ENCODE measurements at places on chromosomes 3 and 15.
A peak's percentile ranks its signal among the peaks of the same experiment; 100 is the strongest.

DNA sequence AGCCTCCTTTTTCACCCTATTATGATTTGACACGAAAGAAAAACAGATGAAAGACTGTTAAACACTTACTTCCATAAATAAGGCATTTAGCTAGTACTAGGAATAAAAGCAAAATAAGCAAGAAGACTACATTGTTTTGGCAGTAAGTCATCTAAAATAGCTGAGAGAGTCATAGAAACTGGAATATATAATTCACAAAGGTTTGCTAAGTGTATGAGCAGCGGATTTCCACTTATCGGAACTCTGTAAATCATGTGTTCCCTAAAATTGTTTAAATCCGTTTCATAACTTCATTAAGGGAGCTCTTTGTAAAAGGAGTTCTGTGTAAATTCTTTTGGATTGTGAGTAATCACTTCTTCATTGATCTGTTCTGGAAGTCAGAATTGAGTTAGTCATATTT is 202.5 kb upstream of the CBLB start:
- DNase-seq = no peak

DNA sequence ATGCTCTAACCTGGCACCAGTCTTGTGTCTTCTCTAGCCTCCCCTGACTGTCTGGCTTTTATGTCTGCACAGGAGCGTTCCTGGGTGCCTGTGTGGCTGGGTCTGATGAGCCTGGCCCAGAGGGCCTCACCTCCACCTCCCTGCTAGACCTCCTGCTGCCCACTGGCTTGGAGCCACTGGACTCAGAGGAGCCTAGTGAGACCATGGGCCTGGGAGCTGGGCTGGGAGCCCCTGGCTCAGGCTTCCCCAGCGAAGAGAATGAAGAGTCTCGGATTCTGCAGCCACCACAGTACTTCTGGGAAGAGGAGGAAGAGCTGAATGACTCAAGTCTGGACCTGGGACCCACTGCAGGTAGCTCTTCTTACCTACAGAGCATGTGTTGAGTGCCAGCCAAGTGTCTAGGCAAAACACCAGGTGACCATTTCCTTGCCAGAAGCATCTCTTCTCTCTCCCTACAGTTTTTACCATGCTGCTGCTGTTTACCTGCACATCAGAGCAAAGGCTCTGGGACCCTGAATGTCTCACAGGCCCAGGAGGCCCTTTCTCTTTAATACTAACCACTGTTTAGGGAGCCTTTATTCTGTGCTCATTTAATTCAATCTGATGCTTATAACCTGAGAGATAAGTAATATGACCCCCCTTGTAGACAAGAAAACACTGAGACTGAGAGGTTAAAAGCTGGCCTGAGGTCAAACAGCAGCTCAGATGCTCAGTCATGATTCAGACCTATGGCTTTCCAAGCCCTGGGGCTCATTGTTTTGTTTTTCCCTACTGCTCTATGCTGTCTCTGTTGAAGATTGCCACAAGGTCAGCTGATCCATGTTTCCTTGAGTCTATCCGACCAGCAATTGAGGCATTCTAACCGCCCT is 10.4 kb downstream of the PODXL2 start:
- DNase-seq = no peak

GRCh38 chr3:42742688-42743087 is 30.4 kb downstream of the CCDC13 start:
- DNase-seq = no peak

DNA sequence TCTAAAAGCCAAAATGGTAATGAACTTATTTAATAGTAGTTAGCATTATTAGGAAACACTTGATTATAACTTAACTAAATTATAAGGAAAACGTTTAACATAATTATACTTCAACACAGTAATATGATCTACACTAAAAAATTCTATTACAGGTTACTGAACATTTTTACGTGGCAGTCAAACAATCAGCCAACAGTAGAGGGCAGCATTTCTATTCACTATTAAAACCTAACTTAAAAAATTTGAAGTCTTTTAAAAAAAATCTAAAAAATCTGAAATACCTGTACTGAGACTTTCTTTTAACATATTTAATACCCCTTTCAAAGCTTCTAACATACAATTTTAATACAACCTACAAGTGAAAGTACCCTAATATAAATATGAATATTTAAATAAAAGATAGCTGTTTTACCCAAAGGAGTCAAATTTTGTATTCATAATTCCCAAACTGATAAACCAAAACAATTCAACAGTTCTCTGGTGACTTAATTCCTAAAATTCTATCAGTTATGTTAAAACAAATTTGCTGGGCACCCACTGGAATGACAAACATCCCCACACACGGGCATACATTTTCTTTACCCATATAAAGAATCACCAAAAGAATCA is 41.5 kb downstream of the DLG1 start:
- peak; percentile 20 for DNase-seq

DNA sequence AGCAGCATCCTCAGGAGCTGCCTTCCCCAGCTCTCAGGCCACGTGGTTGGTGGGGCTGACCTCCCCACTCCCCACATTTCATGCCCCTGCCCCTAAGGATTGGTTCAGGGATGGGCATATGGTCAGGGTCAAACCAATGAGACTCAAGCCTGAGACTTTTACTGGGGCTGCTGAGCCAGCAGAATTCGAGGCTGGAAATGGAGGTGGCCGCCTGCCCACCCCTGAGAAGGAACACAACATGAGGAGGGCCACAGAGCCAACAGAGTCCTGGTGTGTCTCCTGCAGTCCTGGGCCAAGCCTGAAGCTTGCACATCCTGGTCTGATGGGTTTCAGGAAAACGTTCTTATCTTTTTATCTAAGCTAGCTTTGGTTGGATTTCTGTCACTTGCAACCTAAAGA is 5.9 kb downstream of the EHD4 start:
- DNase-seq = no peak

GRCh38 chr3:174058804-174059203 is 661.3 kb downstream of the NLGN1 start:
- DNase-seq = no peak

- no peak for DNase-seq
These were observed 172.6 kb downstream of the RBMS3 start for GRCh38 chr3:29453284-29454001.

DNA sequence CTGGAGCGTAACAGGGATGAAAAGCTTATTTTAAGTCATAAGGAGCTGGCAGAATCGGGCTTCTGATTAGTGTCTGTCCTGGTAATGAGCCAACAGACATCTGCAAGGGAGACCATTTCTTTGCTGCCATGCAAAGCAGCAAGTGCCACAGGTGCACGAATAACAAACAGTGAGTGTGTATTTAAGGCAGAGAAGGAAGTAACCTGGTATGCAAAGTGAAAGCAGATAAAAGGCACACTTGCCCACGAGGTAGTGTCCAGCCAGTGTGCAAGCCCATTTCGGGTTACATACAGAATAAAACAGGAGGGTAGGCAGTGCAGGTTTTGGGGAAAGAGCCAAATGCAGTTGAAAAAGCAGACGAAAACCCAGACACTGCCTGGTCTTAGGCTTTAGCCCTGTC is 1153.7 kb downstream of the SI start:
- DNase-seq = no peak

- DNase-seq = no peak
These were observed 11.1 kb upstream of the ROPN1B start for GRCh38 chr3:125957674-125958510.

- no peak for DNase-seq
These were observed 245.3 kb upstream of the RARB start for GRCh38 chr3:25182794-25183193.

GRCh38 chr15:68465861-68466560 is 34.0 kb upstream of the ITGA11 start:
- DNase-seq = no peak

GRCh38 chr15:48456134-48456533 is 124.9 kb downstream of the DUT start:
- DNase-seq = no peak

GRCh38 chr15:80202641-80203360 is 49.2 kb downstream of the CTXND1 start:
- DNase-seq = no peak

DNA sequence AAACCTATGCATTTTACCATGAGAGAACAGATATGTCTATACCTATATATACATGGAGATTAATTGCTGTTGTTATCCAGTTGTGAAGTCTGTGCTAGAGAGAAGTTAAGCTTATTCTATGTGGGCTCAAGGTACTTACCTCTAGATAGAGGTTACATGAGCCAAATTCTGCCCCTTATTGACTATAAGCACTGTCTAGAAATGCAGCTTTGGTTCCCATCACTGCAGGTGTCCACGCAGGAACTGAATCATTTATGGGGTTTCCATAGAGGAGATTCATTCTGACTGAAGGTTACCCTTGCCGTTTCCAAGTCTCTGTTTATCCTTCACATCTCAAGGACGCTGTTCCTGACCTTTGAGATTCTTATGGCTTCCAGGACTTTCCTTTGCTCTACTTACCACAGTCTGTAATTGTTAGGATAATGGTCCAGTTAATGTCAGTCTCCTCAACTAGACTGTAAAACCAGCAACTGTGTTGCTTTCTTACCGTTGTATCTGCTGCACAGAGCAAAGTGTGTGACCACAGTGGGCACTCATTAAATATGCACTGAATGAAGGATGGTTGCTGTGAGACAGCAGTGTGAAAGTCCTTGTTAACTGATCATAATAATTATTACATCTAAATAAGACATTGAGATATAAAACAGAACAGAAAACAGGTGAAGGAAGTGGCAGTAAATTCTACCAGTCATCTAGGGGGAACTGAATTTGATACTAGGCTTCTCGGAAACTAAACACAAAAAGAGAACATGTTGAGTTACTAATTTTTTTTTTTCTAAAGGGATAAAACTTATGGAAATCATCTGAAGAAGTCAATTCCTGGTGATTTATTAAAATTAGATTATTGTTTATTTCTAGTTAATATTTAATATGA is 44.0 kb upstream of the BCL6 start:
- DNase-seq = no peak

DNA sequence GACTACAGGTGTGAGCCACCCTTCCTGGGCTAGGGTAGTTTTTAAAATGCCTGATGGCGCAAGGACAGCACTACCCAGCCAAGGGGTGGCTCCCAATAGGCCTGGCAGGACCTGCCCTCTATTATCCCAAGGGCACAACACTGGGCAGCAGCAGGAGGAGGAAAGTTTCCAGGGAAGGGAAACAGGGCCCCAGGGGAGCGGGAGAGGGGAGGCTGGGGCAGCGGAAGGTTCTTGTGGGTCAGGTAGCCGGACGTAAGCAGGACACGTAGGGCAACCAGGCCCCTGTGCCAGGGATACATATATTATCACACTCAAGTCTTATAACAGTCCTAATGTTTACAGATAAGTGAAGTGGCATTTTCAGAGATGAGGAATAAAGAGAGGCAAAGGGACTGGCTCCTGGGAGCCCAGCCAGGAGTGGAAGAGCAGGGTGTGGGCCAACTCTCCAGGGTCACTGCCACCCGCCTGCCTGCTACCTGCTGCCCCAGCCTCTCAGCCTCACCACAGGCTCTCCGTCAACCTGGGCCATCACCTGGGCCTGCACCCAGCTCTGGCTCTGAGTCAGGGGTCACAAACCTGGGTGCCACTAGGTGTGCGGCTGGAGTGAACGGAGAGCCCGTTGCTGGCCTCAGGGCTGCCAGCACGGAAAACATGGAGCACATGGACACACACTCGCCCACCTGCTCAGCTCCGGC is 73.2 kb upstream of the SNRPA1 start:
- DNase-seq = no peak

DNA sequence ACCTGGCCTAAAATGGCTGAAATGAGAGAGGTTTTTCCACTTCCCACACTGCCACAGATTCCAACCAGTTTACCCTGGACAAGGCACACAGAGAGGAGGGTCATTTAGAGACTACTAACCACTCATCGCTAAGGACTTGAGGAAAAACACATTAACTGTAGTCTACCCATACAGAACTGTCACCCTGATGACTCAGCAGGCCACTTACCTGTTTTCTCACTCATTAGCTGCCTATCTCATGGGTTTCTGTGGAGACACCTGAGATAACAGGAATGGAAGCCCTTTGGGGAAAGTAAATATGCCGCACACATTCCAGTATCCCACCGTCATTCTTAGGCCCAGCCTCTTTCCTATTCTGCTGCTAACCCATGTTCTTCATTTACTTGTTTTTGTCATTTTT is 50.0 kb downstream of the ABCC5 start:
- no peak for DNase-seq

DNA sequence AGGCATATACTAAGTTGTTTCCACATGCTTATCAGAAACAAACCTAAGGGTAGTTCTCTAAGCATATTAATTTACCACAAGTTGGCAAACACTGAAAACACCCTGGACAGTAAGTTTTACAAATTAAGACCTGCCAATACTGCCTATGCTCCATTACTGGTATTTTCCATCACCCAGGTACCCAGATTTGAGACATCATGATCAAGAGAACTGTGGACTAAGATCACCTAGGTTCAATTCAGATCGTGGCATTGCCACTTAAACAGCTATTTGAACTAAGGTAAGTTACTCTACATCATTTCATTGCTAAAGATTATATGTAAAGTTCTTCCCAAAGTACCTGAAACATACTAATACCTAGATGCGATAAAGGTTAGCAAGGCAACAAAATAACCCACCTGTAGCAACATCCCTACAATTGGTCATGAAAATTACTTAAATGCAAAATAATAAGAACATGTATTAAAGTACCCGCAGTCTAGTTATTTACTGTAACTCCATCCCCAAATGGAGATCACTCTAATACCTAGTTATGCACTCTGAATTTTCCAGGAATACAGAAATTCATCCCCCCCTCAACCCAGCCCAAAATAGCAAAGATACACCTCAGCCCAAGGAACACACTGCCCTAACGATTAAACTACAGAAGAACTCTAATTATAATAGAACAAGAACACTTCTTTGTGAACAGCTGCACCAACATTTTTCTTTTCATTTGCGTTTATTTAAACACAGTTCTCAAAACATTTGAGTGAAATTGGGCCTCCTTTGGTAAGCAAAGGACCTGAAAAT is 21.6 kb downstream of the TRA2B start:
- DNase-seq = no peak

GRCh38 chr3:55521064-55521737 is 34.1 kb upstream of the WNT5A start:
- DNase-seq = no peak

- no peak for DNase-seq
These were observed 289.6 kb downstream of the EFHB start for GRCh38 chr3:19644405-19644804.

- DNase-seq = no peak
These were observed 66.1 kb upstream of the CHMP2B start for GRCh38 chr3:87161013-87161412.

DNA sequence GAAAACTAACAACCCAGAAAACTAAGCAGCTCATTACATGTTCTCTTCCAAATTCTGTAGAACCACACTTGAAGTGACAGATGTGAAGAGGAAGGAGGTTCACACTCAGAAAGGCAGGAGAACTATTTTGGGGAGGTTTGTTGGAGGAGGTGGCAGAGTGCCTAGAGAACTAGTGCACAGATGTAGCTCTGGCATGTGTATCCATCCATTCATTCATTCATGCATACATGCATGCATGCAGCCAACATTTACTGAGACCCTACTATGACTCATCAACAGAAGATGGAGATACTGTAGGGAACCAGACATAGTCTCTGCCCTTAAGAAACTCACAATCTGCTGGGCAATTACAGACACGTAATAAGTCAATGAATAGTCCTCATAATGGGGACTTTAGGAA is 116.7 kb downstream of the ERC2 start:
- DNase-seq = no peak

All from CMK (cell line).